ENCODE measurements at places on chromosomes 12 and 14.

GRCh38 chr12:14514154-14514842 is 53.4 kb downstream of the PLBD1 start:
- DNase-seq, result no peak

GRCh38 chr14:58901826-58902225 is 264.1 kb downstream of the DACT1 start:
- DNase-seq, result no peak

- no peak for DNase-seq
Measured at GRCh38 chr12:92156139-92156538, 10.5 kb upstream of the BTG1 start.

DNA sequence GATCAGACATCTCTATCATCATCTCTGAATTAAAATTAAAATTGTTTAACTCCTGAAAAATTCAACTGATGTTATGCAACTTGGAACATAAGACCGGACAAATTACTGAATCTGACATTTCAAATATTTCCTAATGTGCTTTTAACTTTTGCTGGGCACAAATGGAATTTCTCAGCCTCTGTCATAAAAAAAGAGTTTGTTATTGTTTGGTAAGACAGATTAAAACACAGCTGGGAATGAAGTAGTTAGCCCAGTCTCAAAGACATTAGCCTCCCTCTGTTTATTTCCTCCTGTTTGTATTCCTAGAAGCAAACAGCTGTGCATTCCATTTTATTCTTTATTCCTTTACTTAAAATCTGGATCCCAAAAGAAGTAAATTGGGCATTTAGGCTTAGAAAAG is 29.4 kb downstream of the PLEKHA5 start:
- DNase-seq, result no peak

All from DMS 273 treated with DMSO at 0.1 percent for 48 hours (cell line).